ENCODE measurements at places on chromosomes 6 and 20. TPM values are rescaled to one million over a fixed set of nuclear protein-coding genes. Genes with fewer than 3 reads are reported as not detected.
A peak's percentile ranks its signal among the peaks of the same experiment; 100 is the strongest.

GRCh38 chr20:48599748-48600469, 227.9 kb downstream of the PREX1 start:
- DNase-seq: no peak

DNA sequence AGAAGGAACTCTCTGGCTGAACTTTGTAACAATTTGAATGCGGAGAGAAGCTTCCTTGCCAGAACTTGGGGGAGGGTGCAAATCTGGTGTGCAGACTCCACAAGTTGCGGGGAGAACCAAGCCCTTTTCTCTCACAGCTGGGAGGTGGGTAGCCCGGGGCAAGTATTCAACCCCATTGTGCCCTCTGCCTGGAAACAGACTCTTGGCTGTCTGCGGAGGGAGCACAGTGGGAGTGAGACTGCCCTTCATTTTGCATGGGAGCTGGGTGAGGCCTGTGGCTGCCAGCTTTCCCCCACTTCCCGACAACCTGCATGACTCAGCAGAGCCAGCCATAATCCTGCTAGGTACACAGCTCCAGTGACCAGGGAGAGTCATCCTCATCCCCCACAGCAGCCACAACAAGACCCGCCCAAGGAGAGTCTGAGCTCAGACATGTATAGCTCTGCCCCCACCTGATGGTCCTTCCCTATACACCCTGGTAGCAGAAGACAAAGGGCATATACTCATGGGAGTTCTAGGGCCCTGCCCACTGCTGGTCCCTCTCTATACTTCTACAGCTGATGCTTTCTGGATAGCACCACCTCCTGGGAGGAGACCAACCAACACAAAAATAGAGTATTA, 29.4 kb upstream of the TPD52L1 start:
- DNase-seq: no peak

Gene BPIFB2
- polyA plus RNA-seq: not detected

DNA sequence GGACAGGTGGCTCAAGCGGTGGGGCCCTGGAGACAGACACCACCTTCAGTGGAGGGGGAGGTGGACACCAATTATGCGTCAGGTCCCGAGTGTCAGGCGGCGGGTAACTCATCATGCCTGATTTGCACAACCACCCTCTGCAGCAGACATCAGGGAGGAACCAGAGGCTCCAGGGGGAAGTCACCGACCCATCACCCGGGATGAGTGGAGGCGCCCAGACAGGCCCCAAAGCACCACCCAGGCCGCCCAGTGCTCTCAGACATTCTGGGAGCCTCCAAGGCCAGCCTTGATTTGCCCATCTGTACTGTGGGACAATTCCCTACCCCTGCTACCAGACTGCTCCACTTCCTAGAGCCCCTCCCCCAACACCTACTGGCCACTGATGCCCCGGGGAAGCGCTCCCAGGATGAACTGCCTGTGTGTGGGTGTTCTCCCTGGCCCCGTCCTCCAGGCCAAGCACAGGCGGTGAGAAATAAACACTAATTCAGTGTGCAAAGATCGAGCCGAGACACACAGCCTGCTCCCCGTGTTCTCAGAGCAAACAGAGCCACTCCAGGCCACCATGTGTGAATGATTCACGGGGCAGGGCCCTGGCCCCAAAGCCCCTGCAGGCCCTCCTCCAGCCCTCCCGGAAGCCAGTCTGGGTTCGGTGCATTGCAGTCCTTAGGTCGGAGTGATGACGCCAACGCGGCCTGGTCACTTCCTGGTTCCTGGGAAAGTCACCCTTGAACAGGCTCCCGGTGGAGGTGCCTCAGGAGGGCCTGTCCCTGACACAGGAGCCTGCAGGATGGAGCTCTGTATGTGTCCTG, 107.2 kb downstream of the ASXL1 start:
- no peak for DNase-seq

Gene AIF1
- polyA plus RNA-seq: 12.8 TPM

DNA sequence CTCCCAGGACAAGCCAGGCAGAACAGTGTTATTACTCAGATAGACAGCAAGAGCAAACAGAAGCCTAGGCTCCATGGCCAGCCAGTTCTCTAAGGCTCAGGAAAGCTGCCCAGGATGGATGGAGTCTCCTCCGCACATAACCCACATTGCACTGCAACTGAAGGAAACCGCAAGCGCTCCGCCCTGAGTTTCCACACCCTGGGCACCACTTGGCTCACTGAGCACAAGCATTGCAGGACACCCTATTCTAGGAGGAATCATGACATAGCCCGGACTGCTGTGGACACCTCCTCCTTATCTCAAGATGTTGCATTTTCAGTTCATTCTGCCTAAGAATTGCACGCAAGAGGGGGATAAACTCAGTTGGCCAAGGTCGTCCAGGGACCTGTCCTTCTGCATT, 42.9 kb downstream of the LINC00237 start:
- no peak for DNase-seq

GRCh38 chr6:5231289-5231688, 29.5 kb downstream of the LYRM4 start:
- no peak for DNase-seq

DNA sequence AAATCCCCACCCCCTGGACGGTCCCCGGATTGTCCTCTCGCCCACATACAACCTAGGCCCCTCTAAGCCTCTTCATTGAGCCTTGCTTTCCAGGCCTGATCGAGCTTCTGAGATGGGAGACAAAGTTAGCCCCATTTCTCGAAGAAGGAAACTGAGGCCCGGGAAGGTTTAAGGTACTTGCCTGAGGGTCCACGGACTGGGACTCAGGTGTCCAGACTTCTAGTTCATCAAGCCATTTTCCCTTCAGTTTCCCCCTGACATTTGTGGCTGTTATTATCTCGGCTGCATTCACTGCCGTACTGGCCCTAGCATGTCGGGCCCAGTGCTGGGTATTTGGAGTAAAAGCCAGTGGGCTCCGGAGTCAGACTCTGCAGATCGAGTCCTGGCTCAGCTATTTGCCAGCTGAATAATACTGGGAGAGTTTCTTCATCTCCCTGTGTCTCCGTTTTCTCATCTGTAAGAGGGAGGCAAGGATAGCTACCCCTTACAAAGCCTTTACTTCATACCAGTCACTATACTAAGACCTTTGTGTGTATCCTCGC, 633 bp downstream of the RPRD1B start:
- DNase-seq: no peak

Gene ANGPT4
- polyA plus RNA-seq: 0.11 TPM

GRCh38 chr6:45479834-45480751, 102.4 kb upstream of the SUPT3H start:
- DNase-seq: no peak

GRCh38 chr6:82080767-82081166, 166.8 kb downstream of the IBTK start:
- no peak for DNase-seq

- DNase-seq: no peak
These were observed 19.0 kb upstream of the EXOC2 start for GRCh38 chr6:711925-712324.

GRCh38 chr20:25310268-25310920, 62.5 kb downstream of the PYGB start:
- peak; percentile 31 for DNase-seq

Gene DSP
- polyA plus RNA-seq: 2.1 TPM

Gene CST2
- polyA plus RNA-seq: not detected

GRCh38 chr6:158574800-158575199, 14.9 kb downstream of the TMEM181 start:
- DNase-seq: no peak

- no peak for DNase-seq
These were observed 102.1 kb upstream of the MLIP start for GRCh38 chr6:54009052-54009654.

Gene TSPO2
- polyA plus RNA-seq: not detected

DNA sequence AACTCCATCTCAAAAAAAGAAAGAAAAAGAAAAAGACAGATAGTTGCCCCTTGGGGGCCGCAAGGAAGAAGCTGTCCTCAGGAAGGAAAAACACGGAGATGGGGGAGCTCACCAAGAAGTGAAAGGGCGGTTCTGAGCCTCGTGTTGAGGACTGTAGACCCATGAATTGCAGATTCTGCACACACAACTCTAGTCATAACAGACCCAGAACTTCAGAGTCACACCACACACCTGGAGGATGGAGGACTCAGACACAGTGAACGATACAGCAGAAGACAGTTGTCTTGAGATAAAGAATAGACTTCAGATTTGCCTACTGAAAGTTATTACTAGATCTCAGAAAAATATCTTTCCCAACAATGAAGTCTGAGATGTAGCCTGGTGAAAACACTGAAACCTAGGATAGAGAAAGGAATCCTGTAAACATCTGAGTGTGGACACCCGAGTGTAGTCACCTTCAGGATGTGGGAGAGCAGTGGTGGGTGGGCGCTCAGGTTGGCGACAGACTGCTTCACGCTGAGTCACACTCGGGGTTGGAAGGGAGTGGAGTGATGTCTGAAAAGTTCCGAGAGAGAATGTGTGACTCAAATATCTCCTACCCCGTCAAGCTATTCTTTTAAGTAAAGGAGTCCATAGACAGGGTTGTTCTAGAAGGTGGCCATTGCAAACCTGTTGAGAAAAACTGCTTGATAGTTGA, 88.1 kb downstream of the MAP3K4 start:
- no peak for DNase-seq

DNA sequence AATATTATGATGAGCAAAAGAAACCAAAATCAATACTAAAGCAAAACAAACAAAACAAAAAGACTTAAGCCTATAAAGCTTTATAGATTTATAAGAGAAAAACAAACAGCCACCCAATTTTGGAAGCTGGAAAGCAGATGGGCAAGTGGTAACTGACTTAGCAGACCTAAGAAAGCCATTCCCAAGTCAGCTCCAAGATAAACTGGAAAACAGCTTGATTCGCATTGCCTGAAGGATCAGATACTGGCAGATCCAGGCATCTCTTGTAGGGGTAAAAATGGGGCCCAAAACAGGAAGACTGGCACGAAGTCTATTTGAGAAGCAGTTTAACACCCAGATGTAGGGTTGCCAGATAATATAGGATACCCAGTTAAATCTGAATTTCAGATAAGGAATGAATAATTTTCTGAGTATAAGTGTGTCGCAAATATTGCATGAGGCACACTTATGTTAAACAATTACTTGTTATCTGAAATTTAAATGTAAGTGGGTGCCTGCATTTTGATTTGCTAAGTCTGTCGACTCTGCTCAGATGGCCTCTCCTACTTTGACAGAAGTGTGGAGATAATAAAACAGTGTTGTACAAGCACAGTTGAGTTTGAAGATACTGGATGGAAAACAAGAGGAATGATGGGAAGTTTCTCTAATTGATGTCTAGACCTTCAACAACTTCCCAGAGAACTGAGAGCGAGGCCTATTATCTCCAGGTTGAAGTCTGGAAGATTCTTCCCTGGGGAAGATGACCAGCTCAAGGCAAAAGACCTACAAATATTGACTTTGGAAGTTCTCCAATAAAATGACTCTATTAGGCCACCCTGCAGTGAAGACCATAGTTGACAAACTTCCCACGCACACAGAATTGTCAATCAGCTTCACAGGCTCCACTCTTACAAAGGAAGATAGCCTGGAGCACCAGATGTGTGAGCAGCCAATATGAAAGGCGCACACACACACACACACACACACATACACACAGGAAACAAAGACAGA, 113.4 kb downstream of the FAM50B start:
- DNase-seq: no peak

DNA sequence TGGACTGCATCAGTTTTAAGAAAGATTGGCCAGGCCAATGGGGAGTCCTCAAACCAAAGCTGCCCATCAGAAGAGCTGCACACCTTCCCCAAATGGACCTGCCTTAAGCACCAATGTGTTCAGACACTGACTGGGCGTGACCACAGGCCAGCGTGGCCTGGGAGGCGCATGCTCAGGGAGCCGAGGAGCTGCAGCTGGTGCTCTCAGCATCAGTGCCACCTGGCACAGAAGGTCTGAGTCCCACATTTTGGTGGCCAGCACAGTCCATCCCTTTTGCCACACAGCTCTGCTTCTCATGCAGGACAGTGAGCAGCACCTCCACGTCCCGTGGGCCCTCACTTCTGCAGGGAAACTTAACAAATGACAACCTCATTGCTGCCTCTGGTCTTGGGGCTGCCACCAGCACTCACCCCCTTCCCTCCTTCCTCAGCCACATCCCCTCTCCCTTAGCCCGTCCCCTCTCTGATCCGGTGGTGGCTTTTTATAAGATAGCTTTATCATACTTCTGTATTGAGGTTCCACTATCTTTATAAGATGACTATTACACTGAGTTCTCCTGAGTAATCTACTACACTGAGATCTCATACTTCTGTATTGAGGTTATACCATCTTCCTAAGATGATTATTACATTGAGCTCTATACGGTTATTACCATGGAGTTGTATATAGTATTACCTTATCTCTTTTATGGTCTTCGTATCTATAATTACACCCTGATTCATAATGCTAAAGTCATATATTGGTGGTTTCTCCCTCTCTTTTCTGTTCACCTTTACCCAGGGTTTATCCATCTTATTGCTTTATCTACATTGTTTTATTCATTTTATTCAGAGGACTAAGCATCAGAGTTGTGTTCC, 109.1 kb downstream of the TOX2 start:
- DNase-seq: no peak

DNA sequence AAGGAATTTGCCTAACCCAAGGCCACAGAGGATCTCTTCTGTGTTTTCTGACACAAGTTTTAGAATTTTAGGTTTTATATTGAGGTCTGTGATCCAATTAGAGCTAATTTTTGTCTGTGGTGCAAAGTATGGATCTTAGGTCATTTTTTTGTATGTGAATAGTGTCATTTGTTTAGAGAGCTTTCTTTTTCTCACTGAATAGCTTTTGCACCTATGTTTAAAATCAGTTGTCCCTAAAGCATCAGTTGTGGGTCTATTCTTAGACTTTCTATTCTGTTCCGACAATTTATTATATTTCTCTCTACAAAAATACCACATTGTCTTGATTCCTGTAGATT, 341 bp upstream of the MCM9 start:
- DNase-seq: no peak

GRCh38 chr20:19231359-19232035, 19.1 kb downstream of the SLC24A3 start:
- no peak for DNase-seq

Gene GPX5
- polyA plus RNA-seq: not detected

- DNase-seq: no peak
These were observed 512.7 kb upstream of the ZNF337 start for GRCh38 chr20:26209171-26209941.

DNA sequence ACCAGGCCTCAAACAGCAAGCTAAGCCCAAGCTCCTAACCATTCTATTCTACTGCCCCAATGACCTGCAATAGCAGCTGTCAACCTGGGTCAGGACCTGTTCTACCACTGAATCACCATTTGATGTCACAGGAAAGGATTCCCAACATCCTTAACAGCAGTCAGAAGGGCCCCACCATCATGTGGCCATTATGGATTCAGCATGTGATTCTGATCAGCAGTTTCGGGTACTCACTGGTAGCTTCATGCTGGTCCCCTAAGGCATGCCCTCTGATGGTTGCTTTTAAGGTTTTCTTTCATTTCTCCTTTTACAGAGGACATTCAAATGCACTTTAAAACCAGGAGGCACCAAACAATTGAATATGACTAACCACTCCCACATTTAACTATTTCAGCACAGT, 37.3 kb upstream of the MAP7 start:
- DNase-seq: no peak

Gene RUNX2
- 0.65 TPM for polyA plus RNA-seq

Gene CDH22
- 0.12 TPM for polyA plus RNA-seq

Measured in muscle of arm (tissue), 14 donors.